ENCODE measurements at places on chromosomes 11 and 22.

DNA sequence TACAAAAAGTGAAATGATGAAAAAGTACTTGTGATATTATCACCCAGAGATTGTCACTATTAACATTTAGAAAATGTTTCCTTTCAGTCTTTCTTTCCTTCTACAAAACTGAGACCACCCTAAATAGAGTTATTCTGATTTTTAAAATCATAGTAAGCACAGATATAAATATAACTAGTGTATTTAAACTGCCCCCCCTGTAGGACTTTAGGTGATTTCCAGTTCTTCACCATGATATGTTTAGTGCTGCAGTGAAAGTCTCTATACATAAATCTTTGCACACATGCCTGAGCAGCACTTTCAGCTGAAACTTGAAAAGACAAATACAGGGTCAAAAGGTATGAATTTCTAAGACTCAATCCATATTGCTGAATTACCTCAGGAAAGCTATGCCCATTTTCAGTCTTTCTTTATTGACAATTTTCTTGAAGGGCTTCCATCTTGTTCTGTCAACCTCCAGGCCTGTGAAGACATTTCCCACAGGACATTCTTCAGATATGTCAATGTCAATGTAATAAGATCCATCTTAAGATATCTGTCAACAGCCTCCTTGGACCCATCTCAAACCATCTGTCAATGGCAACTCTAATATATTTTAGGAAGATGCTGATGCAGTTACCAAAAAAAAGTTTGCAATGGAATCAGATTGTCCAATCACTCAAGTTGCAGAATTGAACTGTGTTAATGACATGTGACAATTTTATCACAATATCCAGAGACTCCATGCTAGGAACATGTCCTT is 30.8 kb upstream of the LDLRAD3 start:
- DNase-seq: no peak

DNA sequence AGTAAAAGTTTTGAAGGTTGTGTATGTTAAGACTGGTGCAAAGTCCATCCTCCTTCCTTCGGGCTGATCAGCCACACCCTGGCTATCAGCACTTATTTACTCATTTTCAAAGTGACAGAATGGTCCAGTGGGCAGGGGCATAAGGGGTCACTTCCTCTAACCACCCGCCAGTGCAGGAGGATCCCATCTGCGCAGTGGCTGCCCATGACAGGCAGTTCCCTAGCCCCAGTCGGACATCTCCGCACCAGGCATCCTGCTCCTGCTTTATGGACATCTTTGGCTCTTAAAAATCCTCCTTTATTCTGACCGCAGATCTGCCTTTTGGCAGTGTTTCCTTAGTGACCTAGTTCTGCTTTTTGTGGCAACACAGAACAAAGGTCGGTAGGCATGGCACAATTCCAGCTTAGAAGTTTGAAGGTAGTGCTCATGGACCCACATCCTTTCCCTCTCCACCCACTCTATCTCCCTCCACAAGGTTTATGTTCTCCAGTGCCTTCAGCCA is 55.9 kb downstream of the BMAL1 start:
- no peak for DNase-seq

GRCh38 chr22:29050457-29050856 is 11.2 kb downstream of the C22orf31 start:
- DNase-seq: no peak

DNA sequence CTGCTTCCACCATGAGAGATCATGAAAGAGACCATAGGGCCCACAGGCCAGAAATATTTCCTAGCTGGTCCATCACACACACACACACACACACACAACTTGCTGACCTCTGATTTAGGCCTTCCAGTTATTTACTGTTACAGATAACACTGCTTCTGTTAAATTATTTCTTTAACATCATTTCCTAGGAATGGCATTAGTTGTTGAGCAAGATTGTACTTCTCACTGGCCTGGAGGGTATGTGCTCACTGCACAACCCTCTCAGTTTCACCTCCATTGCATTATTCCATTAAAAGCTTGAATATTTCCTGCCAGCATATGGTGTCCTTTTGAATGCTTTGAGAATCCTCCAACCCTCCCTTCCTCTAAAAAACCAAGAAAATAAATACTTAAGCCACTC is 104.4 kb downstream of the MICAL2 start:
- DNase-seq: no peak

- DNase-seq: peak; percentile 63
Measured at GRCh38 chr11:58567889-58568512, 7.7 kb downstream of the LPXN start.

DNA sequence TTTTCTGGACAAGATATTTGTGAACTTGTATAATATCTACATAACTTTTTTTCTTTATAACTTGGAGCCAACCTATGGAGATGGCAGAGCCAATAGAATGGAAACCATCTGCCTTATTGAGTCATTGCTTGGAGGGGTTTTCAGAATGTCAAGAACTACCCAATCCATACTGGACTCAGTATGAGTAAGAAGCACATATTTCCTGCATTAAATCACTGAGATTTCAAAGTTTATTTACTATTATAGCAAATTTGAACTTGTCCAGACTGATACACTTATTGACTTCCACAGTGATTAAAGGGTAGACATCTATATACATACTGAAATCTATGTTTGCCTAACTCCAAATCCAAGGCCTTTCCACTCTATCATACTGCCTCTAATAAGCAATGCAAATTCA is 704.0 kb downstream of the KCNA4 start:
- DNase-seq: no peak

DNA sequence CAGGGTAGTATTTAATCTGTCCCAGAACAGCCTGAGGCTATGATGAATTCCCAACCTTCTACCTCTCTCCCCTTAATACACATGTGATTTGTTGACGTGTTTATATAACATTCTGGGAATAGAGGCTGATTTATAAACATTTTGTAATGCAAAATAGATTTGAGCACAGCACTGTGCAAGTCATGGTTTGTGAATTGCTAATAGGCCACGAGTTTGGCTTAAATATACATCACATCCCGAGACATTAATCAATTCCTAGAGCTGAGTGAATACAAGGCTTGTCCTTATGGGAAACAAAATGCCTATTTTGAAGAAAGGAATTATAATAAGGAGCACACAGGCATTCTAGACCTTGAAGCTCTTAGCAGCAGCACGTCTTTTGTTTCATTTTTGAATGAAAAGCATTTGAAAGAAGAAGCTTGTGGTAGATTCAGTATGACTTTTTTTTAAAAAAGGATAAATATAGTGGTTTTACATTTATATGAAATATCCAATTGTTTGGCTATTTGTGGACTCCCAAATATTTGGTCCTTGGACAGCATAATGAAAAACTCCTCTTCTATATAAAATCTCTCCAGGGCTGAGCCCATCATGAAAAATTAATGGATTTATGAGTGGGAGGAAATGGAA is 116.4 kb downstream of the SLC17A6 start:
- DNase-seq: no peak

GRCh38 chr22:19928207-19928606 is 13.4 kb upstream of the COMT start:
- DNase-seq: no peak
